ENCODE measurements at places on chromosomes 16 and 17.
A peak's percentile ranks its signal among the peaks of the same experiment; 100 is the strongest.

DNA sequence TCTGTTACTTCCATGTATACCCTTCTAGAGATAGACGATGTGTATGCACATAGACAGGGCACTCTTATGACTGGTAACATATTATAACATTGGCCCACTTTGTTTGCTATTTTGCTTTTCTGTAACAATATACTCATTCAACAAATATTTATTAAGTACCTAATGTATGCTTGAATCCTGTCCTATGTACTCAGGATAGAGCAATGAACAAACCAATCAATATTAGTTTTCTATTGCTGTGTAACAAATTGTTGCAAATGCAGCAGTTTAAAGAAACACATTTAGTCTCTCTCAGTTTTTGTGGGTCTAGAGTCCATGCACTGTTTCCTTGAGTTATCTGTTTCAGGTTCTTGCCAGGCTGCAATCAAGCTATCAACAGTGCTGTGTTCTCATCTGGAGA, 29.7 kb upstream of the TENT4B start:
- DNase-seq: no peak

DNA sequence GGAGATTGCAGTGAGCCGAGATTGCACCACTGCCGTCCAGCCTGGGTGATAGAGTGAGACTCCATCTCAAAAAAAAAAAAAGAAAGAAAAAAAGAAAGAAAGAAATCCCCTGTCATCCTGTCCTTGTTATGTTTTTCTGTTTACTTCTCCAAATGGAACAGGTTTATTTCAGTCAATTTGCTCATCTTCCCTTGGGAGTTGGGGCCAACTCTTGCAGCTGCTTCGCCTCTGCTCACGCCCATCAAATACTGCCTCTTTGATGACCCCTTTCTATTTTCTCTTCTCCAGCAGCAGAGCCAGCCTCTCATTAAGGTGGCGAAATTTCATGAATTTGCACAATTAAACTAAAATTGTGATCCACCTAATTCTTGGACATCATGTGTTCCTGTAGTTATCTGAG, 173.4 kb downstream of the ZNF18 start:
- DNase-seq: no peak

DNA sequence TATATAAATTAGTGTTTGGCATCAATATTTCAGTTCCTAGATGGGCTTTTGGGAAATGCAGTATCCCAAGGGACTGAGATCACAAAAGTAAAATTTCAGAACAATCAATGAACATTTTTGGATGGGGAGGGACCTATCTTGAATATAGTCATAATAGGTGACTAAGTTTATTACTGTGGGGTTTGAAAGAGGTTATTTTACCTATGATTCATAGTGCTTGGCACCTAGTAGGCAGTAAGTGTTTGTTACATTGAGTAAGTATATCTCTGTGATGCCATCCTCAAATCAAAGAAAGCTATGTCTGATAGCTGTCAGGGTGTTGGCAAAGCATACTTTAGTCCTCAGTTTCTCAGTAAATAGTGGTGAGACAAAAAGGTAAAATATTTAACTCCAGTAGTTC, 36.9 kb downstream of the ZNF207 start:
- no peak for DNase-seq

GRCh38 chr17:39244600-39245570, 19.1 kb upstream of the STAC2 start:
- DNase-seq: peak; percentile 87

- no peak for DNase-seq
These were observed 1.2 kb upstream of the CYB5B start for GRCh38 chr16:69423189-69423588.
